ENCODE measurements at places on chromosomes 7 and 10.

DNA sequence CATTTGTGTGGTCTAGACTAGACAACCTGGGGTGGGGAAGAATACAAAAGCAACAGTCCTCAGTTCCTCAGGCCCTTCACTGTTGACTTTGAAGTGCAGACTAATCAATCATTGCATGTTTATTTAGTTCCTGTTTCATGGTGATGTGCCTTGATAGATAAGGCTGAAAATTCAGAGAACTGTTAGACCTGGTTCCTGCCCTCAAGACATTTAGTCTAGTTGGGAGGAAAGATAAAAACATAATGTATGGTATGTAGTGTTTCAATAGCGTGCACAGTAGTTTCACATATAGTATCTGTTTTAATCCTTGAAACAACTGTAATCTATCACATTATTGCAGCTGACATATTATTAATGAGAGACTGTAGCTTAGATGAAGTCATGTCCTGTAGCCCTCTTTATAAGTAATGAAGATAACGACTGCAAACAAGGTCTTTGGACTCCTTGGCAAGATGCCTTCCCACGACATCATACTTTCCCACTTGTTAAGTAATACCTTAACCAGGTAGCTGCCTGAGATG is 124.0 kb downstream of the CELF2 start:
- no peak for DNase-seq

- DNase-seq, result no peak
These were observed 40.4 kb downstream of the WIPI2 start for GRCh38 chr7:5230265-5231067.

- DNase-seq, result no peak
These were observed 1156.3 kb downstream of the SORCS3 start for GRCh38 chr10:105797234-105797890.

DNA sequence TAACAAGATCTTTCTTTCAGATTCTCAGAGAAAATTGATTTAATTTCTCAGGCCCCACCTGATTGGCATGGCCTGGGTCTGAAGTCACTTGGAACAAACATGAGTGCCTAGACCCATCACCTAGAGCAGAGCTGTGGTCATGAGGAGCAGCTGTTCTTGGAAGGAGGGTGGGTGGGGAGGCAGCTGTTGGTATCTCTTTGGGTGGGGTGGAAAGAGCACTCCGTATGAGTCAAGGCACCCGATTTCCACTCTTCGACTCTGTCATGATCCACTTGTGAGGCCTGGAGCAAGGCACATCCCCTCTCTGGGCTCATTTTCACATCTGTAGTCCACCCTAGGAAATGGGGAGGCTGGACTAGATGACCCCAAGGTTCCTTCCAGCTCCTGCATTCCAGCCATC is 156.7 kb downstream of the C10orf105 start:
- DNase-seq, result no peak

- no peak for DNase-seq
These were observed 12.1 kb upstream of the LAMB1 start for GRCh38 chr7:108014747-108015682.

- no peak for DNase-seq
These were observed 115.5 kb downstream of the ITIH5 start for GRCh38 chr10:7551289-7551688.

DNA sequence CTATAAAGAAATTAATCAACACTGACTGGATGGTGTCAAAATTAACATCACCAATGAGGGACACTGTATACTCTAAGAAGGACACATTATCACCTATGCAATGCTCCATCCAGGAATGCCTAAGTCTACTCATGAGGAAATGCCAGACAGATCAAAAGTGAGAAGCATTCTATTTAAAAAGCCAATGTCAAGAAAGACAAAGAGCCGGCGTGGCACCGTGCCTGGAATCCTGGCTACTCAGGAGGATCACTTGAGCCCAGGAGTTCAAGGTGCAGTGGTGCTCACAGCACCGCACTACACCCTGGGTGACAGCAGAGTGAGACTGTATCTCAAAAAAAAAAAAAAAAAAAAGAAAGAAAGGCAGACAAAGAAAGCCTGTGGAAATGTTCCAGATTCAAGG is 45.5 kb upstream of the ANAPC16 start:
- no peak for DNase-seq

- no peak for DNase-seq
These were observed 65.2 kb downstream of the WDR37 start for GRCh38 chr10:1121271-1121970.

- DNase-seq, result no peak
These were observed 84.8 kb upstream of the LRRC4 start for GRCh38 chr7:128115821-128116723.

DNA sequence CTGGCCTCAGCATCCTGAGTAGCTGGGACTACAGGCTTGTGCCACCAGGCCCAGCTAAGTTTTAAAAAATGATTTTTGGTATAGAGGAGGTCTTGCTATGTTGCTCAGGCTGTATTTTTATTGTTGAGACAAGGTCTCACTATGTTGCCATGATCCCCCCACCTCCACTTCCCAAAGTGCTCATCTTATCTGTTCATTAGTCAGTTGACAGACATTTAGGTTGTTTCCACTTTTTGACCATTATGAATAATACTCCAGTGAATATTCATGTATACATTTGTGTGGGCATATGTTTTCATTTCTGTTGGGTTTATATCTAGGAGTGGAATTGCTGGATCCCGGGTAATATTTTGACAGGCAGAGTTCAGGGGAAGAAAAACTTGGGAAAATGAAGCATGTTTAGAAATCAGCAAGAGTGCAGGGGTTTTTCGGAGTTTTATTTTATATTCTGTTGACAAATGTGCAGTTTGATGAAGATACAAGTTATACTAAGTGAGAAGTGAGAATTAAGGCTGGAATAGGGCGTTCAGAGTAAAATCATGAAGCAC is 2.7 kb upstream of the SCD start:
- DNase-seq, result no peak

DNA sequence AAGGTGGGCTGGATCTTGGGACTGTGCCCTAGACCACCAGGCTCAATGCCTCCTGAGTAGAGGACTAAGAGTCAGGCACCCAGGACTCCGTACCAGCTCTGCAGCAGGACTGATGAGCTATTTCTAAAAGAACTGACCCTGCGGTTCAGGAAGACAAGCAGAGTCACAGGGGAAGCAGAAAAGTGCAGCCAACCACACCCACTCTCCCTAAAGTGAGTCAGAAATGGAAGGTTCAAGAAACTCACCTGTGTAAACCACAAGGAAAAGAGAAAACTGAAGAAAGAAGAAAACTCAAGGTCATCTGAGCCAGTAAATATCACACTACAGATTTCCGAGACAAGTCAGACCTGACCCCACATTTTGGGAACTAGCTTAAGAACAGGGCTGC is 2.5 kb downstream of the PARP12 start:
- no peak for DNase-seq

DNA sequence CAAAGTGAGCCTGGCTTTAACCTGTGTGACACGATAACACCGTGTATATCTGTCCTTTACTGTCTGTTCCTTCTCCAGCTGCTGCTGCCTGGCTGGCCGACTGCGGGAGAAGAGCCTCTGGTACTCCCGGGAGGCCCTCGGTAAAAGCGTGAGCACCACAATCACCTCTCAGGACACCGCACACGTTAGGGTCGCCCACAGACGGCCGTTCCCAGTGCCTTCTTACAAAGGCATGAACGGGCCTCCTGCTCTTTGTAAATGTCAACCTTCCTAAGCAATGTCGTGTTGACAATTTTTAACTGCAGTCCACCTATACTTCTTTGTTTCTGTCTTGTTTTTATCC is 177.6 kb downstream of the DIP2C start:
- no peak for DNase-seq

Data from stimulated activated CD4-positive, alpha-beta T cell treated with anti-CD3 and anti-CD28 coated beads, Interleukin-2, amount 100 ng/mL, for 24 hours (primary cell).